ENCODE measurements at places on chromosomes 3 and 15.

DNA sequence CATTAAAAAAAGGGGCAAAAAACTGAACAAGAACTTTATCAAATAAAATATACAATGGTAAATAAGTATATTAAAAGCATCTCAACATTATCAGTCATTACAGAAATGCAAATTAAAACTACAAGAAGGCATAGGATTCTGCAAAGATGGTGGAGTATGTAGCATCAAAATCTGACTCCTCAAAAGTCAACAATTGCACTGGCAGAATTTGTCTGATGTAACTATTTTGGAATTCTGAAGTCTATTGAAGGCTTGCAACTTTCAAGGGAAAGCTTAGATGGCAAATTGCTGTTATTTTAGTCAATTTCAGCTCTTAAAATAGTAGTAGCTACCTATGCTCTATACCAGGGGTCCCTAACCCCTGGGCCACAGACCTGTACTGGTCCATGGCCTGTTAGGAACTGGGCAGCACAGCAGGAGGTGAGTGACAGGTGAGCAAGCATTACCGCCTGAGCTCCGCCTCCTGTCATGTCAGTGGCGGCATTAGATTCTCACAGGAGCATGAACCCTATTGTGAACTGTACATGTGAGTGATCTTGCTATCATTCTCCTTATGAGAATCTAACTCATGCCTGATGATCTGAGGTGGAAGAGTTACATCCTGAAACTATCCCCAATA is 107.6 kb downstream of the TGFBR2 start:
- no peak for DNase-seq

- no peak for DNase-seq
Measured at GRCh38 chr3:168116279-168116678, 20.6 kb upstream of the GOLIM4 start.

DNA sequence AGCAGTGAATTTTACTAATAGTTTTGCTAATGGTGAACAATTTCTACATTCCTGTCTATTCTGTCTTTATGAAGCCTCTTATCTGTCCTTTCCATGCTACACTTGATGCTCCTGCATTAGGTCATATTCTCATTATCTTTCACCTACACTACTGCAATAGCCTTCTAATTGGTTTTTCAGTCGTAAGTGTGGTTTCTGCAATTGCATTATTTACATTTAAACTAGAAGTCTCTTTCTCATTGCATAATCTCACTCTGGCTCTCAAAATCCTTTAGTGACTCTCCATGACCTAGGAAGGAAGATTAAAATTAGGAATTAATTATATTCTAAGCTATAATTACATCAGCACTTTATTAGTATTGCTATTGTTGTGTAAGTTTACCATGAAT is 686.5 kb downstream of the IGSF11 start:
- DNase-seq = no peak

DNA sequence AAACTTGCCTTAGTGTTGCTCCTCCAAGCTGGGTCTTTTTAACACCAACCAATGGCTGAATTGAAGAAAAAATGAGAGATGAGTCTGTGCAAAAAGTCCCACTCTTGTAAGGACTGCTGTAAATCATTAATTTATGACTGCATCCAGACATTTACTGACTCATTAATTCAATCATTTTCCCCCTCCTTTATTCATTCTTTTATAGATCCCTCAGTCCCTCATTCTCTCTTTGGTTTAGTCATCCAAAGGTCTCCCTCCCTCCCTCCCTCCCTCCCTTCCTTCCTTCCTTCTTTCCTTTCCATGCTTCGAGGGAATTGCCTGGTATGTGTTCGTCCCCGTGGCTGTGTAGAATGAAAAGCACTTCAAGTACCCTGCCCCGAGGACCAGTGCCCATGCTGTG is 35.3 kb upstream of the MRPS22 start:
- no peak for DNase-seq

- peak; percentile 80 for DNase-seq
Measured at GRCh38 chr3:183253528-183254486, 754 bp downstream of the B3GNT5 start.

DNA sequence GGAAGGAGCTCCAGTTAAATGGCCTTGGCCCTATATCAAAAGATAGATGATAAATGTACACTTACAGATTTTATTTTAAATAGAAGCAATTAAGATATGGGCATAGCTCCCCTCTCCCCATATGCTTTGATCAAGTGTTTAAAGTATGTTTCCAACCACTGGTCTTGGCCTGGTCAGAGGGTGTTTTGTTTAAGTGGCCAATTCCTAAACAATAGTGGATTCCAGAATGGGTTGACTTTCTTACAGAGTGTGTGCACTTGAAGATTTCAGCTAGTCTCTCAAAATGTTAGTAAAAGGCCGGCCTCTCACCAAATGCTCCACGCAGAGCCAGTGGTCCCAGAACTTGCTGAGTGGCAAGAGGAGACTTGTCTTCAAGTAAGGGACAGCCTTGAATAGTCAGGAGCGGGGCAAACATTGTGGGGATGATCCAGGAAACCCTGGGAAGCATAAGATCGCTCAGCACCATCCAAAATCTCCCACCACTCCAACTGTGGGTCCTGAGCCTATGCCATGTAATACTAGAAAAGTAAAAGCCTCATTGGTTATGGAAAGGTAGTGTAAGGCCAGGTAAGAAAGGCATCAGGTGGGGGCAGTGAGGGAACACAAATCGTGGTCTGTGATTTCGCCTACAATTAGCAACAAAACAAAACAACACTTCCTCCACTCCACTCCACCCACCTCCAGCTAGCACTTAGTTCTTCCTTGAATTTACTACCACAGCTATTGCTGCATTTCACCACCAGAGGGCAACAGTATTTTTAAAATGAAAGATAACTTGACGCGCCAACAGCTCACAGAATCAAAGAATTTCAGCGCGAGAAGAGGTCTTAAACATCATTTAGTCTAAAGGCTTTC is 4.8 kb downstream of the RARRES1 start:
- no peak for DNase-seq

DNA sequence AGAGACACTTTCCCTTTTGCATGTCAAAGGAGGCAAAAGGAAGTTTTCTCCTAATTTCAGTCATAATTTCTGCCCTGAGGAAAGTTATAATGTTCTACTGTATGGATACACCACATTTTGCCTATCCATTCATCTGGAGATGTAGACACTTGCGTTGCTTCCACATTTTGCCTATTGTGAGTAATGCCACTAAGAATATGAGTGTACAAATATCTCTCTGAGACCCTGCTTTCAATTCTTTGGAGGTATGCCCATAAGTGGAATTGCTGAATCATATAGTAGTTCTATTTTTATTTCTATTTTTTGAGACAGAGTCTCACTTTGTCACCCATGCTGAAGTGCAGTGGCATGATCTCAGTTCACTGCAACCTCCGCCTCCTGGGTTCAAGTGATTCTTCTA is 3.6 kb upstream of the CD276 start:
- DNase-seq = no peak

- DNase-seq = no peak
Measured at GRCh38 chr3:42539871-42540714, 37.6 kb downstream of the VIPR1 start.

DNA sequence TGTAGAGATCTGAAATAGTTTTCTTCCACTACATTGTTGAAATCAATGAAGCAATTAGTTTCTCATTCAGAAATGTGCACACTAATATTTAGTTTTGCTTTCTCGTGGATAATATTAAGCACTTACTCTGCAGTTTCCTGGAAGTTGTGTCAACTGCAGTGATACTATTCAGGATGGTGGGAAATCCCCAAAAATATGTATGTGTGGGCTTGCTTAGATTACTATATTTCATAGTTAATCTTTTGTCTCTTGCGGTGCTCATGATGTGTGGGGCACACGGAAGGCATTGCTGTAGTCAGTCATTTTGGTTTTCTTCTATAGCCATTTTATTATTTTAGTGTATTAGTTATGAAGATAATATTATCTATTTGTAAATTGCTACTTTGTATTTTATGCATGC is 19.7 kb downstream of the RAB11A start:
- DNase-seq = no peak

DNA sequence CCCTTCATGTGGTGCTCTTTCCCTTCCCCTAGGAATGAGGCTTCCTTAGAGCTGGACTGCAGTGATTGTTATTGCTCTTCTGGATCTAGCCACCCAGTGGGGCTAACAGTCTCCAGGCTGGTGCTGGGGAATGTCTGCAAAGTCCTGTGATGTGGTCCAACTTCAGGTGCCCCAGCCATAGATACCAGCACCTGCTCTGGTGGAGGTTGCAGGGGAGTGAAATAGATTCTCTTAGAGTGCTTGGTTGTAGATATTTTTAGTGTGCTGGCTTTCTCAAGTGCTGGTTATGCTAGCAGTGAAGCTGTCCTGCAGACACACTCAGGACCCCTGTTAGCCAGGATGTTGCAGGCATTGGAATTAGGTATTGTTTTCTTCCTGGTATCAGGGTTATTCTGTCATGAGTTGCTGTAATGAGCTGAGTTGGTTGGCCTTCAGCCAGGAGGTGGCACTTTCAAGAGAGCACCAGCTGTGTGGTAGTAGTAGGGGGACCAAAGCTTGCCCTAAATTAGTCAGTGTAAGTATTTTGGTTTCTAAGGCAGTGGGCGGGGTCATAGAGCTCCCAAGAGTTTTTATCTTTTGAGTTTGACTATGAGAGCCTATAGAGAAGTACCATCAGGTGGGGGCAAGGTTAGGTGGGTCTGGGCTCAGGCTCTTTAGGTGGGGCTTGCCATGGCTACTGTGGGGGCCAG is 317.5 kb upstream of the SGO1 start:
- no peak for DNase-seq

DNA sequence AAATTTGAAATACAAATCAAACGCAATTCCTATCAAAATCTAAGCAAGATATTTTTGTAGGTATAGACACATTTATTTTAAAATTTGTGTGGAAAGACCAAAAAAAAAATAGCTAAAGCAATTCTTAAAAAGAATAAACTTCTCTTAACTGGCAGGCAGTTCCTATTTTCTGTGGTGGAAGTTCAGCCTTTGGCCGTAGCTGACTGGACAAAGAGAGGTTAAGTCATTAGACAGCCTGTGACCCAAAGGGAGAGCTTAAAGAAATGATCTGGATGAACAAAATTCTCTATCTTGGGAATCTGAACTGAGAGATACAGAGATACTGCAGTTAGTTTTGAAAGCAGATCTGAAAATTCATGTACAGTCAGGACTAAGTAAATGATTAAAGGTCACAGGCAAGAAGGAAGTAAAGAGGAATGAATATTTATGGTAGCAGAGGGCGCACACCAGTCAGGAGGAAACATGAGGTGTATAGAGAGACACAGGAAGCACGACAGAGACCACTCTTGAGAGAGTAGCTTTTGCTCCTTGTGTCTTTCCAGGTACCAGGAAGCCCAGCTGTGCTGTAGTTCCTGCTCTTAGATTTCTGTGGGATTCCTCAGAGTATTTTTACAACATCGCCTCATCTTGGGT is 57.5 kb downstream of the TPRG1 start:
- no peak for DNase-seq

- no peak for DNase-seq
Measured at GRCh38 chr3:179418610-179419009, 32.7 kb downstream of the GNB4 start.

DNA sequence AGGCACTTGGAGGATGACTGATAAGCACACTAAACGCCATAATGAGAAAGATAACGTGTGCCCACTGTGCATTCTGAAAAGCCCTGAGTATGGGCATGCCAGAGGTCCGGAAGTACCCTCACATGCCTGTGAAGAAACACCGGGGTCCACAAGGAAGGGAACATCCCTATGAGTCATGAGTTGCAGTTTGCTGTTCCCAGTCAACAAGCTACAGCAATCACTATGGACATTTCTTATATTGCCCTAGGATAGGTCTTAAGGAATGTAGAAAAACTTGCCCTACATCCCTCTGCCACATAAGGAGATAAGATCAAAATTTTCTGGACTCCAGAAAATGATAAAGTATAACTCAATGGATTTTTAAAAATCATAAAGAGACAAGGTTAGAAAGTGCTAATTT is 9.9 kb downstream of the MB21D2 start:
- no peak for DNase-seq

DNA sequence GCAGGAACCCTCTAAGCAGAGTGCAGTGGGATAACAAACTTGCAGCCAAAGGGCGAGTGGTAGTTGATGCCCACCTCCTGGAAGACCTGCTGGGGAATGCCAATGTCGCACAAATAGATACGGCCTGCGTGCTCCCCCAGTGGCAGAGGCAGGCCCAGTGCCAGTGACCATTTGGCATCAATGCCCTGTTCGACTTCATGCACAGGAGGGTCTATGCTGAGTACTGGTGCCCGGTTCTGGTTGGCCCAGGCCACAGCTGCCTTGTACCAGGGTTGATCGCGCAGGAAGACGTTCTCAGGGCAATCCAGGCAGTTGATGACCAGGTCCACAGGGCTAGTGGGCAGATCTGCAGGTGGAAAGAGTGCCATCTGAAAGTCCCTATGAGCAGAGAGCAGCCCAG is 17.0 kb downstream of the CLK3 start:
- DNase-seq = no peak

- DNase-seq = no peak
Measured at GRCh38 chr15:24318981-24319380, 356.6 kb upstream of the NPAP1 start.

- no peak for DNase-seq
Measured at GRCh38 chr3:42670051-42670576, 15.2 kb upstream of the KLHL40 start.

- no peak for DNase-seq
Measured at GRCh38 chr3:4680227-4680691, 187.1 kb downstream of the ITPR1 start.

Data from left forelimb (tissue), 1 donor.